CD4-positive, alpha-beta memory T cell (primary cell): ENCODE measurements at places on chromosomes 12 and 14. TPM values are rescaled to one million over a fixed set of nuclear protein-coding genes. Genes with fewer than 3 reads are reported as not detected.

DNA sequence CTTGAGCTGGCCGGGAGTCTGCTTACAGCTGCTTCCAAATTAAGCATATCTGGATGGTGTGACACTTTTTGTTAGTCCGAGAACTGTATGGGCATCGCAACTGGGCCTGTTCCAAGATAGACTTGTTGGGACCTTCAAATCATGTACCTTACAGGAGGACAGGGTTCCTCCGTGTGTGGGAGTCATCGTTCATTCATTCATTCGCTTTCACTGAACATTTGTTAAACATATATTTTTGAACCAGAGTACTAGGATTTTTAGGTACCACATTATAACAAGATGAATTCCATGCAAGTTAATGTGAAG, 387 bp upstream of the IPO8 start:
- peak overlapping the region; percentile 63 for H3K27ac ChIP-seq
- DNase-seq, result no peak
- H3K4me3 ChIP-seq, result peak overlapping the region; percentile 86
- no peaks in the 10 kb centered on the region for H3K27me3 ChIP-seq

GRCh38 chr14:103633391-103633790, 4.4 kb downstream of the KLC1 start:
- no peaks in the 10 kb centered on the region for H3K27me3 ChIP-seq
- DNase-seq, result no peak
- no peak overlapping the region for H3K27ac ChIP-seq
- H3K4me3 ChIP-seq, result no peak overlapping the region
- H3K36me3 ChIP-seq, result no peaks in the 10 kb centered on the region
- peaks cover 62% of the 10 kb centered on the region for H3K4me1 ChIP-seq

GRCh38 chr12:40646456-40646855, 45.8 kb upstream of the CNTN1 start:
- H3K4me1 ChIP-seq, result no peaks in the 10 kb centered on the region
- H3K36me3 ChIP-seq, result no peaks in the 10 kb centered on the region
- no peak for DNase-seq
- H3K27me3 ChIP-seq, result no peaks in the 10 kb centered on the region

The CD69 gene
- 31.0 TPM for total RNA-seq

DNA sequence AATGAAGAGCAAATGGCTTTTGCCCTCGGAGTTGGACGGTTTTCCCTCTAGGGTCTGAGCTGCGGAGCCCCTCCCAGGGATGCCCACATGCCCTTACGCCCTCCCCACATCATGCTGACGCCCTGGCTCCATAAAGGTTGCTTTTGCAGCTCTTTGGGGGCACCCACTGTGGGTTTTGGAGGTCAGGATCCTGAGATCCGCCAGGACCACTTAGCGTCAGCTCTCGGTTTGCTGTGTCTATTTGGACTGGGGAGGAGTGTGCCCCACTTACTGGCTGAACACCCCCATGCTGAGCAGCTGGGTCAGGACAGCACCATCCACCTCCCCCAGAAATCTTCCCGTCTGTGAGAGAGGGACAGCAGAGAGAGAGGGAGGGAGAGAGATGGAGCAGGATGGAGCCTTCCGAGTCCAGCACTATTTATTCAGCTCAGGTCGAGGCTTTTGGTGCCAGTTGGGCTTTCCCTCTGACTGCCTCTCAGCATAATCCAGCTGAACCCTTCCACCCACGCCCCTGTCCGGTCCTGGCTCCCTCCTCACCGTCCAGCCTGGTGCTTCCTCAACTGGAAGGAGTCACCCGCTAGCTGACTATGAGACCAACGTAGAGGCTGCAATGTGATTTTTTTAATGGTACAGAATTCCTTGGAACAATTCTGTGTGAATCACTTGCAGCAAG, 18.9 kb upstream of the LRTM2 start:
- H3K27me3 ChIP-seq, result no peaks in the 10 kb centered on the region
- H3K27ac ChIP-seq, result no peak overlapping the region
- peaks cover 8% of the 10 kb centered on the region for H3K4me1 ChIP-seq
- H3K4me3 ChIP-seq, result no peak overlapping the region
- H3K36me3 ChIP-seq, result no peaks in the 10 kb centered on the region

- no peak for DNase-seq
- no peaks in the 10 kb centered on the region for H3K36me3 ChIP-seq
- peaks cover 7% of the 10 kb centered on the region for H3K4me1 ChIP-seq
- H3K4me3 ChIP-seq, result no peak overlapping the region
These were observed 135.6 kb upstream of the HIF1A start for GRCh38 chr14:61559641-61560201.

DNA sequence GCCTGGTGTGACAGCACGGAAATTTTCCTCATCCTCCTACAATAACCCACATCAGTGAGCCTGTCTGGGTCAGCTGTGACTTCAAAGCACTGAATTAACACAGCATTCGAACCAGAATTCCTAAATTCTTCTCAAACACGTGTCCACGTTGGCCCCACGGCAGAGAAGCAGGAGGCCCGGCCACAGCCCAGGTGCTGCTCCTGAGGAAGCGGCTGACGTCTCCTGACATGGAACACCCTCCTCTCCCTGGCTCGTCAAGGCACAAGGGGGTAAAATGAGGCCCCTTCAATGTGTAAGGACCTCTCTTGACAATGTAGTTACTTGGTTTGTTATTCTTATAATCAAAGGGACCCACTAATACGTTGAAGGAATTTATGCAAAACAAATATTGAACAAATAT, 156.3 kb upstream of the GSC start:
- no peaks in the 10 kb centered on the region for H3K4me1 ChIP-seq
- H3K27me3 ChIP-seq, result no peaks in the 10 kb centered on the region
- DNase-seq, result no peak
- H3K36me3 ChIP-seq, result no peaks in the 10 kb centered on the region
- H3K27ac ChIP-seq, result no peak overlapping the region
- H3K4me3 ChIP-seq, result no peak overlapping the region

- H3K27ac ChIP-seq, result no peak overlapping the region
- no peak for DNase-seq
- peaks cover 10% of the 10 kb centered on the region for H3K36me3 ChIP-seq
- peaks cover 3% of the 10 kb centered on the region for H3K4me1 ChIP-seq
- H3K27me3 ChIP-seq, result no peaks in the 10 kb centered on the region
- no peak overlapping the region for H3K4me3 ChIP-seq
These were observed 7.9 kb downstream of the CKAP4 start for GRCh38 chr12:106239951-106240335.

DNA sequence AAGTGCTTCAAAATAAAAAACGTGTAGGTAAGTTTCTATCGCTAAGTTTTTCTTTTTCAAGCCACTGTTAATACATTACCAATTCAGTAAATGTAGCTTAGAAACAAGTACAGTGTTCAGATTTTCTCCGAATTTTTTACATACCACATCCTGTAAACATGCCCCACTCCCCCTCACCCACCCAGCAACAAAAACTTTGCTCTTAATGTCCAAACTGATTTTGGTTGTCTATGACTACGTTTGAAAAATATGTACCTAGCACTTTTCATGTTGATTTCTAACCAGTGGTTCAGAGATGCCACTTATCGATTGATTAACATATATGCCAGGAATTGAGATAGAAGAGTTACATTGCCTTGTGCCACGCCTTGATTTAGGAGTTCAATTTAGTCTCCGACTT, 663 bp upstream of the LIN7A start:
- no peak for DNase-seq
- H3K4me3 ChIP-seq, result no peak overlapping the region
- no peak overlapping the region for H3K27ac ChIP-seq
- no peaks in the 10 kb centered on the region for H3K4me1 ChIP-seq

DNA sequence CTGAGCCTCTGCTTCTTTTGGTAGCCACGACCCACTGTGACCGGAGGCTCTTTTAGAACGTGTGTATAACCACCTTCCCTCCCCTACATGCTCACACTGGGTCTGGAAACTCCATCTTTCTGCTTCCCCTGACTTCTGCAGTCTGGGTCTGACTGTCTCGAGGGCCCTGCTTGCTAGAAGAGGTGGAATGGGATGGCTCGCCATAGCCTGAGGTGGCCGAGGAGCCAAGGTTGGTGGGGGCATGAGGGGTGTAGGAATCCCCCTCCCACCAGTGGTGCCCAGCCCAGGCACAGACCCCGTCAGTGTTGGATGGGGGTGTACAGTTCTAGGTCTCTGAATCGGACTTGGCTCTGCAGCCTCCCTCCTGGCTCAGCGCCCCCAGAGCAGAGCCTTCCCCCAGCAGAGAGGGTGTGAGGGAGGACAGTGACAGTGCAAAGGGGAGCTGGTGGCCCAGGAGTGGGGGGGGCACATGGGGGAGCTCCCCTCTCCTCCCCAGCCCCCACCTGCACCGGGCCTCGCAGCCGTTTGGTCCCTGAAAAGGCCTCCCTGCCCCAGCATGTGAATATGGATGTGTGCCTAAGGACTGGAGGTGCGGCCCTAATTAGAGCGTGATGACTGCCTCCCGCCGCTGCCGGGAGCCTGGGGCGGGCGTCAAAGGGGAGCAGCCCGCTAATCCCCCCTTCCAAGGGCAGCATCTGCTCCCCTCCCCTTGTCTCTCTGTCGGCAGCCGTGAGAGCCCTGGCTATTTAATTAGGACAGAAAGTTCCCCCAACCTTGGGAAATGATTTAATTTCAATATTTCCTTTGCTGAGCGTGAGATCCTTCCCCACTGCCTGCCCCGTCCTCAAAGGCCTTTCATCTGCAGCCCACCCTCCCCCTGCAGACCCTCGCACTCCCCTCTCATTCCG, 196.2 kb upstream of the C14orf180 start:
- no peak for DNase-seq
- no peaks in the 10 kb centered on the region for H3K4me1 ChIP-seq

DNA sequence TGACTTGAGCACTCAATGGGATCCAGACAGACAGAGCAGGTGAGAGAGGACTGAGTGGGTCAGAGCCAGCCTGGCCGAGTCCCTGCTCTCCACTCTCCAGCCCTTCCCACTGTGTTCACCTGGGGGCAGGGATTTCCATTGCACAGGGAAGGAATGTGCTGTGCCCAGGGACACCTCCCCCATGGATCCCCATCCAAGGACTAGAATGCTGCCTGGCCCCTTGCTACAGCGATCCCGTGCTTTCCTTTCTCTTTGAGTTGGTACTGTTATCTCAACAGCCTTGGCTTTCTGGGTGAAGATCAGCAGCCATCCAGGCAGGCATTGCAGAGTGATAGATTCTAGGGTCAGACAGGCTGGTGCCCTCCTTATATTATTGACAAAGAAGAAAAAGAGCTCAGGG, 60.3 kb upstream of the DLK1 start:
- no peaks in the 10 kb centered on the region for H3K4me1 ChIP-seq
- H3K27ac ChIP-seq, result no peak overlapping the region
- no peak for DNase-seq

The SYT1 gene
- total RNA-seq, result not detected

DNA sequence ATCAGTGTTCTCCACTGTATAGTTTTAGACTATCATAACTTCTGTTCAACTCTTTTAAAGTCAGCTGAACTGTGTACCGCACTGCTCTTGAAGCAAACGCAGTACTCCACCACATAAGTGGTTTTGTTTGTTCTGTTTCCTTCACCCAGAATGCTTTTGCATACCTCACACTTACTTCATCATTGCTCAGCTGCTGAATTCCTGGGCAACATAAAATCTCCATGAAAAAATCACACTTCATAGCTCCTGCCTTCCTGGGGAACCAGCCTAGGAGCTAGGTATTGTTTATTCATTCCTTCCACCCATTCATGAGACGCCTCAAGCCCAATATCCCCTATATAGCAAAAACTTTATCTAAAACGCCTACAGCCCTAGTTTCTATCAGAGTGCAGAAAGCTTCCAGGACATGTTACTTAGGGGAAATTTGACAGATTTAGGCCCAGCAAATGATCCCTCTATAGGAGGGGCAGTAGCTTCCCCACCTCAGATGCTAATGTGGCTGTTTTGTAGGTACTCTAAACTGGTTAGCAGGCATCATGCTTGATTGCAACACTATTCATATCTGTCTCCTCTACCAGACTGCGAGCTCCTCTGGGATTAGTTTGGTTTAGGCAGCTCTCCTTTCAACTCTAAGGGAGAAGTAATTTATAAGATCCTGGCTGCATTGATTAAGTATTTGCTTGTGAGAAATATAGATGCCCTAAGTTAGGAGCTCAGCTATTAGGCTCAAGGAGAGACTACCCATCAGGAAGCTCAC, 44.5 kb downstream of the LRRC9 start:
- H3K36me3 ChIP-seq, result no peaks in the 10 kb centered on the region
- no peaks in the 10 kb centered on the region for H3K27me3 ChIP-seq
- DNase-seq, result no peak
- no peak overlapping the region for H3K4me3 ChIP-seq
- H3K4me1 ChIP-seq, result no peaks in the 10 kb centered on the region

DNA sequence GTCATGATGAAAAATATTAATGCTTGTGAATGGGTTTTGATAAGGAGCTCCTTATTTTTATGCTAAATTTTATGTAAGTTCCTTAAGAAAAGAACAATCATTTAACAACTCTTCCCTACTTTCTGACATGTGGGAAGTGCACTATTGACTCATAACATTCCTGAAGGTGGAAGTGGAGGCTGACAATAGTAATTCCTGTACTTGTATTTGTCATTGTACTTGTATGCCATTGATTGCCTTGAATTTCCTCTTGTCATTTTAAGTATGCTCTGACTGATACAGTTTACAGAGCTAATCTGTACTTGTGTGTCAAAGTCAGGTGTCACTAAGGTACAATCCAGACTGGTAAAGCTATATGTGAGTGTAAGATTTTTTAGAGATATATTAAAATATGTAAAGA, 440.0 kb downstream of the SLC16A7 start:
- DNase-seq, result no peak
- no peak overlapping the region for H3K27ac ChIP-seq
- no peaks in the 10 kb centered on the region for H3K36me3 ChIP-seq
- no peaks in the 10 kb centered on the region for H3K27me3 ChIP-seq
- H3K4me1 ChIP-seq, result no peaks in the 10 kb centered on the region

The PTPN21 gene
- not detected for total RNA-seq

DNA sequence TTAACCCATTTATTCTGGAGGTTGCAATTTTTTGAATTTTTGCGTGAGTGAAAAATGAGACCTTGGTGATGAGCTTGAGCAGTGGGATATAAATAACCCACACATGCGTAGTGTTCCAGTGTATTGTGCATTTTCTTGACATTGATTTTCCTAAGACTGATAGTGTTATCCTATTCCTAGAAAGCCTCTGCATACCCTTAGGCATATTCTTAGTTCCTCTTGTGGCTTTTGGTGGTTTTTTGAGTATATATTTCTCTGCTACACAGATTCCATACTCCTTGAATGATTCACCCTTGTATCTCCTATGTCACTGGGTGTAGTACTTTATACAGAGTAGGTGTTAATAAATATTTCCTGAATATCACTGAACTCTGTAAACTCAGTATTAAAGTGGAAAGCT, 363.4 kb upstream of the PDE3A start:
- no peaks in the 10 kb centered on the region for H3K27me3 ChIP-seq
- H3K27ac ChIP-seq, result no peak overlapping the region
- H3K4me1 ChIP-seq, result no peaks in the 10 kb centered on the region
- DNase-seq, result no peak

DNA sequence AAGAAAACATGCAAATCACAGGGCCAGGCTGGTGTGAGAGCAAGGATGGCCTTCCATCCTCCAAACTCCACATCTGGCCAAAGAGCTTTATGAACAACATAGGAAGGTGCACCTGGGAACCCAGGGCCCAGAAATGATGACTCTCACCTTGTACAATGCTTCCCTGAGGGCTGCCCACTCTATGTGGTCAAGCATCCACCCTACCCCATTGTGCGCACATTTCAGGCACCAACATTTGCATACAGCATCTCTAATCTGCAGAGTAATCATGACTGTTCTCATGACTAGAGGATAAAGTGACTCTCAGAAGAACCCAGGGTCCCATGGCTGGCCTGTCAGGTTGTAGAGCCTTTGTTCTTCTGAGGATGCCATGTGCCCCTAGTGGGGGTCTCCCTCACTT, 57.2 kb upstream of the NTF3 start:
- DNase-seq, result no peak
- H3K27me3 ChIP-seq, result no peaks in the 10 kb centered on the region
- no peaks in the 10 kb centered on the region for H3K4me1 ChIP-seq
- H3K36me3 ChIP-seq, result no peaks in the 10 kb centered on the region
